ENCODE measurements at places on chromosomes 16 and 17.

DNA sequence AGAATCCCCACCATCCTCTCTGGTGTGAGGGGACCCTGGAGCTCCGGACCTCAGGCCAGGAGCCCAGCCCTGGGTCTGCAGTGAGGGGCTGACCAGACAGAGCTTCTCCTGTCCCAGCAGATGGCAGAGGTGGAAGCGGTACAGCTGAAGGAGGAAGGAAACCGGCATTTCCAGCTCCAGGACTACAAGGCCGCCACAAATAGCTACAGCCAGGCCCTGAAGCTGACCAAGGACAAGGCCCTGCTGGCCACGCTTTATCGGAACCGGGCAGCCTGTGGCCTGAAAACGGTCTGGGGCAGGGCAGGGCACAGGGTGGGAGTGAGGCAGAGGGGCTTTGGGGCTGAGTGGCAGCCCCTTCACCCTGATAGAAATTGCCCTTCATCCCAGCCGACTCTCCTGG, 527 bp downstream of the UNC45B start:
- H3K27me3 ChIP-seq = no peaks in the 10 kb centered on the region
- no peaks in the 10 kb centered on the region for H3K36me3 ChIP-seq
- DNase-seq = no peak
- no peaks in the 10 kb centered on the region for H3K4me1 ChIP-seq
- H3K4me3 ChIP-seq = no peak overlapping the region

DNA sequence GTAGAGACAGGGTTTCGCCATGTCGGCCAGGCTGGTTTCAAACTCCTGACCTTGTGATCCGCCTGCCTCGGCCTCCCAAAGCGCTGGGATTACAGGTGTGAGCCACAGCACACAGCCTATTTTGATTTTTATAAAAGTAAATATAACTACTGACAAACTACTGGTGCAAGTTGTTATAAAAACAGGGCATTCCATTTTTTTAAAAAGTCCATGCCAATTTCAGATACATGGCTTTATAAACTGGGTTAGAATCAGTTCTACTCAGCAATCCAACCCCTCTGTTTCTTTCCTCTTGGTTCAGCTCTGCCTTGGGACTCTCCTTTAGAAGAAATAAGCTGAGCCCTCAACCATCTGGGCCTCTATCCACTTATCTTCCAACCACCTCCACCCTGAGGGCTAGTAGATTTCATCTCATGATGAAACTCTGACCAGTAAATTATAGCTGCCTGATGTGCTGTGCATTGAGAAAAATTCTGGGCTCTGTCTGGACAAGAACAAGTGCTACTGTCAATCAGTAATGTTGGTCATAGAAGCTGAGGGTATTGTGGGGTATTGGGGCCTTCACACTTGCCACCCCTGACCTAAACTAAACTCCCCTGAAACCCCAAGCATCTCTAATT, 10.2 kb downstream of the RANBP10 start:
- H3K27ac ChIP-seq = no peak overlapping the region
- no peaks in the 10 kb centered on the region for H3K4me1 ChIP-seq
- H3K27me3 ChIP-seq = no peaks in the 10 kb centered on the region
- no peak for DNase-seq
- no peak overlapping the region for H3K4me3 ChIP-seq
- no peaks in the 10 kb centered on the region for H3K36me3 ChIP-seq

GRCh38 chr16:67394155-67395104, 1.1 kb upstream of the TPPP3 start:
- DNase-seq = no peak
- peaks cover 6% of the 10 kb centered on the region for H3K4me1 ChIP-seq
- H3K27ac ChIP-seq = peak overlapping the region; percentile 82

GRCh38 chr17:43468691-43469139, 15.1 kb upstream of the DHX8 start:
- DNase-seq = no peak
- peak overlapping the region; percentile 52 for H3K27ac ChIP-seq
- H3K4me3 ChIP-seq = no peak overlapping the region
- no peaks in the 10 kb centered on the region for H3K4me1 ChIP-seq
- H3K36me3 ChIP-seq = no peaks in the 10 kb centered on the region

DNA sequence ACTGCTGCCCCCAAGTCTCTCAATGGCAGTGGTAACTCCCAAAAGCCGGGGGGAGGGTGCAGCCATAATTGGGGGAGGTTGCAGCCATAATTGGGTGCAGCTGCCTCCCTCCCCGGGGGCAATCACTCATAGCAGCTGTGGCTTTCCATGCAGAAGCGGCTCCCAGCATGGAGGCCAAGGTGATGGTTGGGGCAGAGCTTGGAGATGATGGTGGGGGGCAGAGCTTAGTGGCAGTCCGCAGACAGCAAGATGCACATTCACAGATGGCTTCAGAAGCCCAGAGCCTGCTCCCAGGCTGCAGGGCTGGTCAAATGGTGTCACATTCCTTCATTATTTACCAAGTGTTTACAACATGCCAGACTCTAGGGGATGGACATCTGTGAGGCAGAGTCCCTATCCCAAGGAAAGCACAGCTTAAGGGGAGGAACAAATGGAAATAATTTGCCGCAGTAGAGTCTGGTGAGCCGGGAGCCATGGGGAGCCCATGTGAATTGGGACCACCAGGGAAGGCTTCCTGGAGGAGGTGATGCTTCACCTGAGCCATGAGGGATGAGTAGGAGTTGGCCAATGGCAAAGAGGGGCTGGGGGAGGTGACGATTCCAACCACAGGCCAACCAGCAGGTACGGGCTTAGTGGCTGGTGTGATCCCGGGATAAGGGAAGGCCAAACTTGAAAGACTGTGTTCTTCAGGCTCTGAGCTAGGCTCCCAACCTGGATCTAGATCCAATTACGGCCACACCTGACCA, 8.1 kb downstream of the DOC2B start:
- H3K4me3 ChIP-seq = no peak overlapping the region
- no peak overlapping the region for H3K27ac ChIP-seq
- DNase-seq = no peak
- no peaks in the 10 kb centered on the region for H3K36me3 ChIP-seq

GRCh38 chr16:31393056-31393455, at the start of gene ITGAD:
Gene ITGAD (plus strand): TSS chr16:31393335. CDS start chr16:31393361, 26 bp downstream.
- no peaks in the 10 kb centered on the region for H3K4me1 ChIP-seq
- no peak within 1 kb of the TSS for H3K27ac ChIP-seq
- no peak for DNase-seq
- H3K4me3 ChIP-seq = no peak within 1 kb of the TSS

DNA sequence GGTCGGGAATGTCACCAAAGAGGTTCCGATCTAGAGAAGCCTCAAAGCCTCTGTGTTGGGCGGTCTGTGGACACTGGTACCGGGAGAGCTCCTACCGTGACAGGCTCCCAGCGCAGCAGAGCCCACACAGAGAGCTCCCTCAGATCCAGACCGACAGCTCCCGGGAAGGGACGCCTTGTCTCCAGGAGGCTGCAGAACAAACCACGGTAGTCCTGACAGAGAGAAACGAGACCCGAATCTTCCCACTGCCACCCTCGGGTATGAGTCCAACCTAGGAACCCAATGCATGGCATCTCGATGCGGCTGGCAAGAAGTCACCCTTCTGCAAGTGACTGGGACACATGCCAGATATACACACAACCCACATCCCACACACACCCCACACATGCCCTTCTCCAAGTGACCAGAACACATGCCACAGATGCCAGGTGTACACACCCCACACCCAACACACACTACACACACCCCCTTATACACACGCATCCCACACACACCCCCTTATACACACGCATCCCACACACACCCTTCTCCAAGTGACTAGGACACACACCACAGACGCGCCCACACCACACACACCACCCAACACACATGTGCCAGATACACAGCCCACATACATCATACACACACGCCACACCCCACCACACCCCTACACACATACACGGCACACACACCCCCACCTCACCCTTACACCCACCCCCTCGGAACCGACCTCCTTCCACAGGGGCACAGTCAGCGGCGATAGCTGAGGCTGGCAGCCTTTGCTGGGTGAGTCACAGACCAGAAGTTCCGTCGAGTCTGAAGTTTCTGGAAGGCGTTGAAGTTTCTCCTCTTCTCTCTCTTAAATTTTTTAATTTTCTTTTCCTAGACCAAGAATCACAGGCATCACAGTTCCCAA, 15.9 kb upstream of the CYTH1 start:
- no peaks in the 10 kb centered on the region for H3K27me3 ChIP-seq
- H3K4me3 ChIP-seq = no peak overlapping the region

DNA sequence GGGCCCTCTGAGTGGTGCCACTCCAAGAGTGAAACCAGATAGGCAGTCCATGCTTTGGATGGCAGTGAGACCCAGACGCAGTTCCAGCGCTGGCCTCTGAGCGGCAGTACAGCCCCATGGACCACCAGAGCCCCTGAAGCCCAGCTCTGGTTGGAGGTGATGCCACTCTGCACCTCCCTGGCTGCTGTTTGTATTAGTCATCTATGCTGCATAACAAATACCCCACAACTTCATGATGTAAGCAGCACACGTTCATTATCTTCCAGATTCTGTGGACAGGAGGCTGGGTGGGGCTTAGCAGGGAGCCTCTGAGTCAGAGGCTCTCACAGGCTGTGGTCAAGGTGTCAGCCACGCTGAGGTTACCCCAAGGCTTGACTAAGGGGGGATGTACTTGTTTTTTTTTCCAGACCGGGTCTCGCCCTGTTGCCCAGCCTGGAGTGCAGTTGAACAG, 5.1 kb upstream of the NME4 start:
- no peak overlapping the region for H3K27ac ChIP-seq
- no peaks in the 10 kb centered on the region for H3K36me3 ChIP-seq
- H3K27me3 ChIP-seq = no peaks in the 10 kb centered on the region
- no peak overlapping the region for H3K4me3 ChIP-seq
- DNase-seq = no peak
- no peaks in the 10 kb centered on the region for H3K4me1 ChIP-seq

DNA sequence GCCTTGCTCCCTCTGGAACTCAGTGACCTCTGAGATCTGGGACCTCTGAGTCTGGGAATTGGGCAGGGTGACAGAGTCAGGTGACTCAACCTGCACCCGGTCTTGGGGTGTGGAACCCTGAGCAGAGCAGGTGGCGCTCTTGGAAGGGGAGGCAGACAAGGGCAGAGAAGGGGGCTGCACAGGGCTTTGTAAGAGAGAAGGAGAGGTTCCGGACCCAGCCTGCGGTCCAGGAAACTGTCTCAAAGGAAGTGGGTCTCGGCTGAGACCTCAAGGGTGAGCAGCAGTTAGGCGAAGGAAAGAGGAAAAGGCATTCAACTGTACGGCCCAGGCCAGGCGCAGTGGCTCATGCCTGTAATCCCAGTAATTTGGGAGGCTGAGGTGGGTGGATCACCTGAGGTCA, 10.0 kb upstream of the RIPOR1 start:
- H3K4me1 ChIP-seq = no peaks in the 10 kb centered on the region
- no peaks in the 10 kb centered on the region for H3K36me3 ChIP-seq
- H3K27ac ChIP-seq = no peak overlapping the region
- no peak overlapping the region for H3K4me3 ChIP-seq

- H3K27ac ChIP-seq = peak overlapping the region; percentile 93
- H3K4me3 ChIP-seq = peak overlapping the region; percentile 58
- DNase-seq = peak; percentile 85
- H3K27me3 ChIP-seq = no peaks in the 10 kb centered on the region
- no peaks in the 10 kb centered on the region for H3K36me3 ChIP-seq
Observed at GRCh38 chr17:8192070-8192815, 2.3 kb upstream of the BORCS6 start.

DNA sequence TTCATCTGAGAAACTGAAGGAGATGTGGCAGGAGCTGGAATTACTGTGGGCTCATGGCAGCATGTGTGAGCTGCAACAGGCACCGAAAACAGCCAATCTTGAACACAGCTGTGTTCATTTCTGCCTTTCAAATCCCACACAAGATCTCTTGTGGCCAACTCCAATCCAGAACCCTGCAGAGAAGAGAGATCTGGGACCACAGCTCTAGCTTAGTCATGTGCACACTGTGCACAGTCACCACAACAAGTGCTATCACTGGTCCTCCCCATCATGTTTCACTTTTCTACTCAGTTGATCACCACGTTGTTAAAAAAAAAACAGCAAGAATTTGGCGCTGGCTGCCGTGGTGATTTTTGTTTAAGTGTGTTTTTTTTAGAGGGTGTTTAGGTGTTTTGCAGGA, 254.5 kb upstream of the ELAC2 start:
- H3K27ac ChIP-seq = no peak overlapping the region
- H3K27me3 ChIP-seq = no peaks in the 10 kb centered on the region
- no peak overlapping the region for H3K4me3 ChIP-seq
- no peaks in the 10 kb centered on the region for H3K36me3 ChIP-seq

- no peak for DNase-seq
- no peaks in the 10 kb centered on the region for H3K27me3 ChIP-seq
- no peaks in the 10 kb centered on the region for H3K36me3 ChIP-seq
- H3K4me3 ChIP-seq = no peak overlapping the region
Observed at GRCh38 chr17:76550712-76551615, 11.1 kb downstream of the PRCD start.

GRCh38 chr17:44911133-44912001, 3.9 kb downstream of the GFAP start:
- H3K4me3 ChIP-seq = peak overlapping the region; percentile 15
- H3K27me3 ChIP-seq = no peaks in the 10 kb centered on the region
- no peak for DNase-seq

DNA sequence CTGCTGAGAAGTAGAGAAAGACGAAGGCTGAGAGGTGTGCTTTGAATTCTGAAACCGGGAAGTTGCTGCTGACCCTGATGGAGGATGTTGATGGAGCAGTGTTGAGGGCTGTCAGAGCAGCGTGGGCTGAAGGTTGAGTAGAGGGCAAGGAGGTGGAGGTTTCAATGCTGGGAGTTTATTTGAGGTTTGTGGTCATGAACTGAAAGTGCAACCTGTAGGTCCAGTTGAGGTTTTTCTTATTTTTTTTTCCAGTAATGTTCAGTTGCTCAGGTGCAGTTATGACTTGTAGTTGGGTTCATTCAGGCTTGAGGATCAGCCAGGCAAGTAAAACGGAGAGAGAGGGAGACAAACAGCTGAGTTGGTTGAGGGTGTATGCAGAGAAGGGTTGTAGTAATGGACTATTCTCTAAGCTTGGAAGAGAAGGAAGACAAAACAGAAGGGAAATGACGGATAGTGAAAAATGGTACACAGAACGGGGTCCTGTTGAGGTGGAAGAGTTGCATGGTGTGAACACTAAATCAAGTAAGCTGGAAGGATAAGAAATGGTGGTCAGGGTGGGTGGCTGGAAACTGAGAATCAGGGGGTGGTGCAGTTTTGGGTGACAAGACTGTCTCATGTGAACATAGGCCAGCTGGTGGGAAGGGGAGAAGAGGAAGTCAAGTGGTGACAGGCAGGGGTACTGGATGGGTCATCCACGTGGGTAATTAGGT, 8.7 kb upstream of the UBE2G1 start:
- H3K4me1 ChIP-seq = no peaks in the 10 kb centered on the region
- peak overlapping the region; percentile 25 for H3K27ac ChIP-seq
- no peaks in the 10 kb centered on the region for H3K27me3 ChIP-seq
- no peak overlapping the region for H3K4me3 ChIP-seq
- H3K36me3 ChIP-seq = no peaks in the 10 kb centered on the region

All from breast epithelium (tissue), 4 donors.